ENCODE measurements at places on chromosomes 6 and 20. TPM values are rescaled to one million over a fixed set of nuclear protein-coding genes. Genes with fewer than 3 reads are reported as not detected.

DNA sequence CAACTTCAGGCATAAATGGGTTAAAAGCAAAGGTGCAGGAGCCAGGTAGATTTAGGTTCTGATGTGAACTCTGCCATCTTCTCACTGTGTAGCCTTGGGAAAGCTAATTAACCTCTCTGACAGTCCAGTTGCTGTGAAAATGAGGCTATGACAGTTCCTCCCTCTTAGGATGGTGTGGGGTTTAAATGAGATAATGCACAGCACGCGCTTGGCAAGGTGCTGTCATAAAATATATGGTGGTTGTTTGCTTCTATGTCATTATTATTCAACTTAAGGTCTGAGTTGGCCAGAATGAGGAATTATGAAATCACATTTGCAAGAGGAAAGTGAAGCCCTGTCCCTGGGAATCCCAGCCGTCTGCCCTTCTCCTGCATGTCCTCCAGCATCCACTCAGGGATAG, 15.5 kb upstream of the BCAS1 start:
- DNase-seq, result no peak

DNA sequence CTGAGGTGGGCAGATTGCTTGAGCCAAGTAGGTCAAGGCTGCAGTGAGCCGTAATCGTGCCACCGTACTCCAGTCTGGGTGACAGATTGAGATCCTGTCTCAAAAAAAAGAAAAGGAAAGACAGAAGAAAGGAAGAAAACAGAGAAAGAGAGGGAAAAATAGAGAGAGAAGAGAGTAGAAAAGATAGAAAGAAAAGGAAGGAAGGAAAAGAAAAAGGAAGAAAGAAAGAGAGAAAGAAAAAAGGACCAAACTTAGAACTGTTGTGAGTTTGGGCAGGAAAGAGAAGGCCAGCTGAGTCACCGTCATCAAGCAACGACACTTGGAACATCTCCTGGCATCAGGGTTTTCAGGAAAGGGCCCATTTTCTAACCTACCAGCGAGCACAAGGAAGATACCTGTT, 96.0 kb upstream of the AKAP12 start:
- DNase-seq, result no peak

DNA sequence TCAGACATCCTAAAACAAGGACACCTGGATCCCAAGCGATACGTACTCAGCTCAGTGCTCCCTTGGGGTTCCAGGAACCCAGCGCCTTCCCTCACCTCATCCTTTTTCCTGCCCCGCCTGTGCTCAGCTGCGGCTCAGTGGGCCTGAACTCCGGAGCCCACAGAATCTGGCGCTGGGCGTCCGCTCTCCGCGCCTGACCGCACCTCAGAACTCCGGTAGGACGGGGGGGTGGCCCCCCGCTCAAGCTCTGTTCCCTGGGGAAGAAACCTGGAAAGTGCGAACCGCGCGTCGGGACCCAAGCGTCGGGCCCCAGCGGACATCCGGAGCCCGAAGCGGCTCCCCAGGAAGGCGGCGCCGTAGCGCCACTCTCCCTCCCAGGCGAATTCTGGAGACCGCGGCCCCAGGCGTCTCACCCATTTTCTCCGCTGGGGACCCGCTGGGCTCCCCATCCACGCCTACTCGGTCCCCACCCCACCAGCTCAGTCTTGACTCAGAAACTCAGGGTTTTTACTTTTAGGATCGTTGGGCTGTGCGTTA, 336 bp upstream of the LY6G5C start:
- no peak for DNase-seq

DNA sequence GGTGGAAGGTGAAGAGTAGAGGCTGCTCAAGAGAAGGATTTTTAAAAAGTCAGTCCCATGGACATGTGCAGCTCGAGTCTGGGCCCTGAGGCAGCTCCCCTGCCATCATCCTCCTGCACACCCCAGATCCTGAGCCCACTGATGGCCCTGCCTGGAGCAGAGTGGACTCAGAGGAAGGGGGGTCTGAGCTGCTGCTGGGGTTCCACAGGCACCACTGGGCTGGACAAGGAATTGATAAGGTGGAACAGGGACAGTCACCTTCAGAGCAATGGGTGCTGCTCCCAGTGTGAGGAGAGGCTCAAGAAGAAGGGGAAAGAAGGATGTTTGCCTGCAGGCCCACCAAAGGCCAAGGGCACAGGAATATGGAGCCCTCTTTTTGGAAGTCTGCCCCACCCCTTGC, 6.2 kb downstream of the ULBP2 start:
- no peak for DNase-seq

DNA sequence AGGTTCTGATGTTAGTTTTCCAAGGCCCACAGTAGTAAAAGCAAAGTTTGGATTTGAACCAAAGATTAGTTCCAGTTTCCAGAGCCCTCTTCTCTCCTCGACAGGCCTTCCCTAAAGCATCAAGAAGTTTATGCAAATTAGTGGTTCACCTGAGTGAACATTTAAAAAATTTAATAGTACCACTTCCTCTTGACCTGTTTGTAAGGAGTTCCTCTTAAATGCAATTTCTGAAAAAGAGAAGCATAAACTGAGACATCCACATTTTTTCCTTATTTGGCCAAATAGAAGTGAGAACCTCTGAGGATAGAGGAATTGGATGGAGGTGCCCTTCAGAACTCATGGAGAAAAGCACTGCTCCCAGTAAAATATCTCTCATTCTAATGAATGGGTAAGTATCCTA, 1.2 kb upstream of the DSE start:
- no peak for DNase-seq

DNA sequence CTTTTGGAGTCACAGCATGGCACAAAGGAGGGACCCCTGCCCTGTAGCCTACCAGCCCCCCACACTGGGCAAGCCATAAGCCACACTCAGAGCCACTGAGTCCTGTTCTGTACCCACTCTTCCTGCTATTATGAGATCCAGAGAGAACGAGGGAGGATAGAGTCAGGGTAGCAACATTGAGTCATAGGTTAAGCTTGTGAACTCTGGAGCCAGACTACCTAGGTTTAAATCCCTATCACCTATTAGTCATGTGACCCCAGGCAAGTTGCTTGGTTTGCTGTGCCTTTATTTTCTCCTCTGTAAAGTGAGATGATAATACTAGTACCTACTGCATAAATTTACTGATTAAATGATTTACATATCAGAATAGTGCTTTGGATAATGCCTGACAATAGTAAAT, 540 bp downstream of the CNBD2 start:
- DNase-seq, result no peak

DNA sequence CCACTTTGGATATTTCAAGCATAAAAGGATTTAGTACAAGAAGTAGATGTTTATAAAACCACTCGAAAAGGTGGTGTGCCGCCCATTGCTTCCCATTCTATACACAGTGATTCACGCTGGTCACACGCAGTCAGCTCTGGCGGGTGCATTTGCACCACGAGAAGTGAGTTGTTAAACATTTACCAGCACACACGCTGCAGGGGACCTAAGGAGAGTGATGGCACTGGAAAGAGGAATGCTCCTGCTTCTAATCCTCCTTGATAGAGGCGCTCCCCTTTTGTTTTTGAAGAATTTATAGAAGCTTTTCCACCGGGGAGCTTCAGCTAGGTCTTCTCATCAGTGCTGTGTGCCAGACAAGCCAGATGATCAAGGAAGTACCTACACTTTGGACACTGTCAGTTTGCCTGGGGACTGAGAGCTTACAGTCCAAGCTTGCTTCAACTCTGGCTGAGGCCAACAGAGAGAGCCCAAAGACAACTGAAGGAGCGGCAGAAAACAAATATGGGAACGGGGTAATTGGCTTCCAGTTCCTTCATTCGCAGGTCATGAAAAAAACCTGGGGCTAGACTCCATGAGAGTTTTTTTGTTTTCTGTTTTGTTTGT, 31.2 kb downstream of the MUC22 start:
- no peak for DNase-seq

DNA sequence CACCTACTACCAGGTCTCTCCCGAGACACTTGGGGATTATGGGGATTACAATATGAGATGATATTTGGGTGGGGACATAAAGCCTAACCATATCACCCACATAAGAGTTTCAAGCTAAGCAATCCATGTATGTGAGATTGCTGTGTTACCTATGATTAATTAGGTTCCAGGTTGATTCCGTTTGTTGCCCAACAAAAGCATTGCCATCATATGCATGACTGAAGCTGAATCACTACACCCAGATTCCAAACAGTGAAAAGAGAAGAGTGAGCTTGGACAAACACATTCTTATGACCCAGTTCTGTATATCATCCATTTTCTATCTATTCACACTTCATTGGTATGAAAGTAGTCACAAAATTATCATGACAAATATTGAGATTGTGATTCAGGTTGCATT, 952.5 kb upstream of the MAN1A1 start:
- no peak for DNase-seq

DNA sequence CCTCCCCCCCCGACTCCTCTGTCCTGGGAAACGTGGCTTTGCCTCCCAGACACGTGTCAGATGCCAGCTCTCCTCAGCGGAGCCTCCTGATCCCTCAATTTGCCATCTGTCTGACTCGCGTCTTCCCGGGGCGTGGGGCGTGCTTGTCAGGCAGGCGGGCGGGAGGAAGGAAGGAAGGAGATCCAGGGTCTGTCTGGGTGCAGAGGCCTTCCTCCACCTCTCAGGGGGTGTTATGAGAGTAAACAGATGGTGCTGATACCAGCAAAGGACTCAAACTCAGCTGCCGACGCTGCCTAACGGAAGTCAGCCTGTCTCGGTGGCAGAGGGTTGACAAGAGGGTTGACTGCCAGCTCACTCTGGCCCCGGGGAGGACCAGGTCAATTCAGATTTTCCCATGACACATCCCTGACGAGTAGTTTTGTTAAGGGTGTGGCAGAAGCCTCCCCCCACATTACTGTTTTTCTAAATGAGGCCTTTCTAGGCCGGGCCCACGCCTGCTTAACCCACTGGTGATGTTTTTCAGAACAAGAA, 17.0 kb downstream of the UQCC2 start:
- DNase-seq, result no peak

GRCh38 chr6:34695729-34696188, 808 bp downstream of the ILRUN start:
- DNase-seq, result no peak

GRCh38 chr20:9457136-9457535, 57.3 kb upstream of the LAMP5 start:
- no peak for DNase-seq

Gene CTAGE9
- total RNA-seq, result 0.05 TPM

Gene FOXA2
- not detected for total RNA-seq

Gene NKX2-4
- not detected for total RNA-seq

Gene MCCD1
- total RNA-seq, result not detected

Gene RANBP9
- 29.8 TPM for total RNA-seq

Gene DEFB124
- not detected for total RNA-seq

Gene RIN2
- 143 TPM for total RNA-seq

Gene DEFB114
- not detected for total RNA-seq

Gene SLC22A2
- total RNA-seq, result not detected

Gene SMLR1
- not detected for total RNA-seq

Gene FAM210B
- 61.2 TPM for total RNA-seq

Data from glomerular endothelial cell (primary cell).